NCI-H2107 (cell line): ENCODE measurements at places on chromosomes 7 and 10.
A peak's percentile ranks its signal among the peaks of the same experiment; 100 is the strongest.

GRCh38 chr10:43407576-43408330 is 1.2 kb downstream of the HNRNPF start:
- DNase-seq, result peak; percentile 58

- no peak for DNase-seq
These were observed 44.8 kb upstream of the DNAAF5 start for GRCh38 chr7:681551-682307.

DNA sequence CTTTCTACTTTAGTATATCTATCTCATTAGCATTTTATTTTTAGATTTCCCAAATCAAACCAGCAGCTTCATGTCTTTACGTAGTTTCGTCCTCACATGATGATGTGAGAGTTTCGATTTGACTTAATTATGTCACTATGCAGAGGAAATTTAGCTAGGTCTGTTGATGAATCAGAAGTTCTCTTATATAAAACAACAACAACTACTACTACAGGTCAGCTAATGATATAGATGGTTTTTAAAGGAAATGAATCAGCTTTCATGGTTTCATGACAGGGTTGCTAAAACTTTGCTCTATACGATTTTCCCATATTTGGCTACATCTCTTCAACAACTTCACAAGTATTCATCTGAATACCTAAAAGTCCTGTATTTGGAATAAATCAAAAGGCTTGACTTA is 28.6 kb downstream of the JAZF1 start:
- no peak for DNase-seq

- DNase-seq, result peak; percentile 69
These were observed 35.0 kb downstream of the LAMB4 start for GRCh38 chr7:108094933-108095710.

- DNase-seq, result no peak
These were observed 208.6 kb downstream of the ZNF365 start for GRCh38 chr10:62582804-62583208.

DNA sequence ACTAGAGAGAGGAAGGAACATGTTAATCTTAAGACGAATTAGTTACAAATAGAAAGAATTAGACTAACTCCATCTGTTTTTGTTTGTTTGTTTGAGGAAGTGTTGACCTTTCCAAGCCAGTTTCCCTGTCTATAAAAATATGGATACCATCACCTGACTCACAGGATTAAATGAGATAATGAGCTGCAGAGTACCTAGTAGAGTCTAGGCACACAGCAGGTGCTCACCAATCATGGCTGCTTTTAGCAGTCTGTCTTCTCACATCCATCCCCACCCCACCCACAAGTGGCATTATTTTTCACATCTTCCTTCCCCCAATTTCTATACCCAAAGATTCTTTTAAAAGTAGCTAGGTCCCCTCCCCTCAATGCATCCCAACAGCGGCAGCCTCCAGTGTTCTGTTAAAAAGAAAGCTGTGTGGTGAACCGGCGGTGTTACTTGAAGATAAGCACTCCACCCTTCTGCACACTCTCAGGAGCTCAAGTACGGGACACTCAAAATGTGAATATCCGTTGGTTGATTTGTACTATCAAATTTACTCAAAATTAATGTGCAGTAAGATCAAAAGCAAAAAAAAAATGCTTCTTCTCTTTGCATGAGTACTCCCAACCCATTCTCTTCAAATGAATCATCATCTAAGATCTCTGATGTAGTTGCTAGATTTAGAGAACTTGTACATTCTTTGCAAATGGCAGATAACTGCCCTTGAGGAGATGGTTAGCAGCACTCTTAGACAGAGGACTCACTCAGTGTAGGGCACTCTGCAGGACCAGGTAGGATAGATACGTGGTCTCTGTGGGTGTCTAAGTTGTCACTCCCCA is 145.4 kb upstream of the ASAH2 start:
- no peak for DNase-seq

DNA sequence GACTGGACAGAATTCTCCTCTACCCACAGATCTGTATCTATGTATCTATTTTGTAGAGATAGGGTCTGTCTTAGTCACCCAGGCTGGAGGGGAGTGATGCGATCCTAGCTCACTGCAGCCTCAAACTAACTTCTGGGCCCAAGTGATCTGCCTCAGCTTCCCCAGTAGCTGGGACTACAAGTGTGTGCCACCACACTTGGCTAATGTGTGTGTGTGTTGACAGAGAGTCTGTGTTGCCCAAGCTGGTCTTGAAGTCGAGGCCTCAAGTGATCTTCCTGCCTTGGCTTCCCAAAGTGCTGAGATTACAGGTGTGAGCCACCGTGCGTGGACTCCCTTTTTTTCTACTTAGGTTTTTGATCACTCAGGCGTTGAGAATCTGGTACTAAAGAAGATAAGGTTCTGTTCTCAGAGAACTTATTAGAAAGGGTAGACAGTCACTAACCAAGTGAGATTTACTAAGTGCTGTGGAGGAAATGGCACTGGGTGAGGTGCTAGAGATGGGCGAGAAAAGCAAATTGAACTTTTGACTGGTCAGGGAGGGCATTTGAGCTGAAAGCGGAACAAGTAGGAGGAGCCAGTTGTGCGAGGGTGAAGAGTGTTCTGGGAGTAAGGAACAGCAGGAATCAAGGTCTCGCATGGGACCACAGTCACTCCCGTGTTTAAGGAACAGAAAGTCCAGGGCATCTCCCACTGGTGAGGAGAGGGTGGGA is 18.0 kb downstream of the NDUFB2 start:
- no peak for DNase-seq

DNA sequence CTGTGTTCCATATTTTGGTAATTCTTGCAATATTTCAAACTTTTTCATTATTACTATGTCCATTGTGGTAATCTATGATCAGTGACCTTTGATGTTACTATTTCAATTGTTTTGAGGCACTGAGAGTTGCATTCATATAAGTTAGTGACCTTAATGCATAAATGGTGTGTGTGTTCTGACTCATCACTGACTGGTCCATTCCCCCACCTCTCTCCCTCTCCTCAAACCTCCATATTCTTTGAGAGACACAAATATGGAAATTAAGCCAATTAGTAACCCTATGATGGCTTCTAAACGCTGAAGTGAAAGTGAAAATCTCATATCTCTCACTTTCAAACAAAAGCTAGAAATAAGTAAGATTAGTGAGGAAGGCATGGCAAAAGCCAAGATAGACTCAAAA is 739.6 kb downstream of the CCSER2 start:
- DNase-seq, result no peak

DNA sequence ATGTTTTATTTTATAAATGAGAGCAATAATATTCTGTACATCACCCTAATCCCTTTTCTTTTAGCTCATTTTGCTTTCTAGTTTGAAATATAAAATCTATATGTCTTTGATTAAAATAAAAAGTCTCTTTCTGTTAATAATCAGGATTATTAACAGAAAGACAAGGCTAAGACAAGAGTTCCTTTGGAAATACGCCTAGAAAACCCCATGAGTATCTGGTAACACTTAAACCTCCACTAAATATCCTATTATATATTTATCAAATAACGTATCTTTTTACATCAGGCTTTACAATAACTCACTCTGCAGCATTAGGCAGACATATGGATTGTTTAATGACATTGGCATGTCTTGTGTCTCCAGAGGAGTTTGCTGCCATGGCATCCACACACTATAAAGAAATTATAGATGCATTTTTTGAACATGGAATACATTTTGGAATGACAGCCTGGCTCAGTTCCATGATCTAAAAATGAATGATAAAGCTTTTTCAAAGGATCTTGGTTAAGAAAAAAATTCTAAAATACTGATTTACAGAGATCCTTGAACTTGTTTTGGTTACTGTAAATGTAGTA is 98.7 kb downstream of the TMEM26 start:
- DNase-seq, result no peak

DNA sequence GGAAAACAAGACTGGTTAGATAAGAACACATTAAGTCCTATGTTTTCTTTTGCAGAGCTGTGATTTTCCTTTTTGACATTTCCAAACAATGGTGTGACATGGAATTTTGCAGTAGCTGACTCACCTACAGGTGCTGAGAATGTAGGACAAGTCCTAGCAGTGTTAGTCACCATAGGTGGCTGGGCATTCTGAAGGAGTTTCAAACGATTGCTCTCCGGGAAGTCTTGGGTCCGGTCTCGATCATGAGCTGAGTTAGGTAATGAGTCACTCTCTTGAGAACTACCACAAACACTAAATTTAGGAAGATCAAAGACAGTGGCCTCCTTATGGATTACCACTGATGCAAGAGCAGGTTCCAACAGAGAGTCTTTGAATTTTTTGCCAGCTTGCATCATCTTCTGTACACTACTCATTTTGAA is 3.6 kb downstream of the FIGNL1 start:
- DNase-seq, result no peak

DNA sequence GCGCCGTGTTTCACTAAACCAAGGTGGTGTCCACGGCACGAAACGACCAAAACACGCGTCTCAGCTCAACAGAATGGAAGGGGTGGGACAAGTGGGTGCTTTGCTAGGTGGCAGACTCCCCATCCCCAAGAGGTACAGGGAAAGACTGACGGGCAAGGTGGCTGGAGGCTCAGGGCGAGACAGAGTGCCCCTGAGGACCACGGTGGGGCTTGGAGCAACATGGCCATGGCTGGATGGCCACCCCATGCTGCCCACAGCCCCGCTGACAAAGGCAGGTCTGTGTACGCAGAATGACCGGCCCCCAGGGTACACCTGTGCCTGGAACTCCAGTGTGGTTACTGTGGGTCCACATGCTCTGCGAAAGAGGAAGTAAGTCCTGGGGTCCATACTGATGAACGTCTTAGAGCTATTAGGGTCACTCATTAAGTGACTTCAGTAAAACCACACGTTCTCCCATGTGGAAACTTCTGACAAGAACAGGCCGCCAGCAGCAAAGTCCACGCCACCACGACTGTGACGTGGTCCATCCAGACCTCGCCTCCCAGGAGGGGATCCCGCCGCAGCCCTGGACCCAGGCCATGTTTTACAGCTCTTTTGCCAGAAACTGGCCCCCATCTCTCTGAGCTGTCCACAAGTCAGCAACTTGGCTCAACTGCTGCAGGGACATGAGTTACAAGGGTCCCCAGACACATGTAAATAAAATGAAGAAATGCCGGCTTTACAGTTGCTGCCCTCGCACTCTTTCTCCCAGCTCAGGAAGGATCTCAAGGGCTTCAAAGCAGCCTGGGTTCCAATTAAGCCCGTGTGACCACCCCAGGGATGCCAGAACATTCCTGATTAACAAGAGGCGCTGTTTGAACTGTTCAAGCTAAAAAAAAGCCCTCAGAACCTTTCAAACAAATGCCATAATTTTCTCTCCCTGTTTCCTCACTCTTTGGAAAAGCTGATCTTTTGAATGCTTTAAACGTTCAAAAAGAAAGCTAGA is 66.8 kb downstream of the MAD1L1 start:
- DNase-seq, result no peak

- no peak for DNase-seq
These were observed 41.6 kb downstream of the CALML5 start for GRCh38 chr10:5457741-5458140.

GRCh38 chr10:31623466-31623865 is 304.4 kb downstream of the ZEB1 start:
- DNase-seq, result no peak

- no peak for DNase-seq
These were observed 95.3 kb downstream of the CNNM2 start for GRCh38 chr10:103013416-103013815.

- no peak for DNase-seq
These were observed 15.8 kb downstream of the DPY19L1 start for GRCh38 chr7:35021445-35021844.

DNA sequence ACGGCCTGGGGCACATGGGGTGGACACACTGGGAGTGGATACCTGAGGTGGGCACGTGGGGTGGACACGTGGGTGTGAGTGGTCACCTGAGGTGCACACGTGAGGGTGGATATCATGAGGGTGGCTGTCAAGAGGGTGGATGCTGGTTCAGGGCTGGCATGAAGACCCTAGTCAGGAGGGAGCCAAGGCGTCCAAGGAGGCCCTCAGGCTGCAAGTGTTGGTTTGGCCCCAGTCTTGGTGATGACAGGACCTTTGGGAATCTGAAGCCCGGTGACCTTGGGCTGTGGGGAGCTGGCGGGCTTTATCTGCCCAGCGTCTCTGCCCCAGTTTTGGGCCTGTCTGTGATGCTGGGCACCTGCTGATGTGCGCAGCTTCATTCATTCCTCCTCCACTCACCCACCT is 24.9 kb upstream of the PFKFB3 start:
- no peak for DNase-seq

GRCh38 chr10:50862719-50863118 is 22.7 kb downstream of the A1CF start:
- no peak for DNase-seq

DNA sequence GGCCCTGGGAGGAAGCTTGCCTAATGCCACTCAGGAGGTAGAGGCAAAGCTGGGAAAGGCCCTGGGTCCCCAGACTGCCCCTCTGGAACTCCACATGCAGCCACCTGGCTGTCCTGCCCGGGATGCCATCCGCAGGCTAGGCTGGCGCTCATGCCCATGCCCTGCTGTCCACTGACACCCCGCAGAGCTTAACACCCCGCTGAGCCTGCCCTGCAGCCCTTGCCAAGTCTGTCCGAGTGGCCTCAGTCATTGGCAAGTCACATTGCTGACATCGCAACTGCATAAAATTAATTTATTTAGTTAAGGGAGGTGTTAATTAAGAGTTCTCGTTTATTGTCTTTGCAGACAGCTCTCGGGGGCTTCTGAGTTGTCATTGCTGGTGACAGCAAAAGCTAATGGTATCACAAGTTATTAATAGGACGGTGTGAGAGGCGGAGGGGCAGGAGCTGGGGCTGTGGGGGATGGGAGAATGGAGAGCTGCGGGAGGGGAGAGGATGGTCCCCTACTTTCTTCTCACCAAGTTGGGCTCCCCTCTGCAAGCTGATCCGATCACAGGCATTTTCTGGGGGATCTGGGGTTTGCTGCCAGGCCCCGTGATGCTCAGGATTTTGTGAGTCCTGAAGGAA is 55.6 kb upstream of the PCBD1 start:
- DNase-seq, result no peak

- DNase-seq, result no peak
These were observed 19.3 kb downstream of the FOXI2 start for GRCh38 chr10:127756264-127756663.

GRCh38 chr10:78749200-78749599 is 319.6 kb upstream of the ZMIZ1 start:
- no peak for DNase-seq

- no peak for DNase-seq
These were observed 401.7 kb upstream of the AUTS2 start for GRCh38 chr7:69196593-69196992.

DNA sequence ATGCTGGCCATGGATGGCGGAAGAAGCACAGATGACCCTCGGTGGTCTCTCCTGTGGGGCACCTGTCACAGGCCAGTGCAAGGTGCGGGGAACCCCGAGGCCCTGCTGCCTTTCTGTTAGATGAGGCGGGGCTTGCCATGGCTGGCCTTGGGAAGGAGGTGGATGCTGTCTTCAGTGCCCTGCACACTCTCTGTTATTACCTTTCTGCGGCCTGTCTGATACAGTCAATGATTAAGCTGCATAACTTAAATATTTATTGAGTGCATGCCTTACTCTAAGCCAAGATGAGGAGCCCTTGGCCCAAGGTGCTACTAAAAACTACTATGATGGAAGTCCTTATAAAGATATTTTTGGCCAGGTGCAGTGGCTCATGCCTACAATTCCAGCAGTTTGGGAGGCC is 36.7 kb upstream of the MNX1 start:
- DNase-seq, result no peak

GRCh38 chr7:52325237-52325636 is 710.2 kb upstream of the POM121L12 start:
- DNase-seq, result no peak
